ENCODE measurements at places on chromosomes 3 and 15.

DNA sequence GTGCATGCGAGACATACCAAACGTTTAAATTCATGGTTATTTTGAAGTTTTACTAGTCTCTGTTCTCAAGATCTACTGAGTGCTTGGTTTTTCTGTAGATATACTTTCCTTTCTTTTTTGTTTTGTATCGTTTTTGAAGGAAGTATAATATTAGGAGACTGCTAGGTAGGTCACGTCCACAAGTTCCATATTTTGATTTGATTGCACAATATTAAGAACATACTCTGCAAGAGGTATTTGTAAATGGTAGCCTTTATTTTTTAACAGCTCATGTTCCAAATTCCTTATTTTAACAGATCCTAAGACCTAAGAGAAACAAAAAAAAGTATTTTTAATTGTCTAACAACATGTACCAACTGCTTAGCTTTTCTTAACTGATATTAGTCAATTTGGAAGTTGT is 156.7 kb downstream of the SERPINI1 start:
- no peak for DNase-seq

GRCh38 chr3:151726016-151726415 is 7.7 kb upstream of the AADACL2 start:
- no peak for DNase-seq

- DNase-seq = no peak
These were observed 7.5 kb downstream of the TMEM40 start for GRCh38 chr3:12751571-12751970.

GRCh38 chr3:45607790-45608189 is 13.2 kb downstream of the LIMD1 start:
- no peak for DNase-seq

- no peak for DNase-seq
These were observed 503.9 kb upstream of the NR2F2 start for GRCh38 chr15:95826412-95827195.

DNA sequence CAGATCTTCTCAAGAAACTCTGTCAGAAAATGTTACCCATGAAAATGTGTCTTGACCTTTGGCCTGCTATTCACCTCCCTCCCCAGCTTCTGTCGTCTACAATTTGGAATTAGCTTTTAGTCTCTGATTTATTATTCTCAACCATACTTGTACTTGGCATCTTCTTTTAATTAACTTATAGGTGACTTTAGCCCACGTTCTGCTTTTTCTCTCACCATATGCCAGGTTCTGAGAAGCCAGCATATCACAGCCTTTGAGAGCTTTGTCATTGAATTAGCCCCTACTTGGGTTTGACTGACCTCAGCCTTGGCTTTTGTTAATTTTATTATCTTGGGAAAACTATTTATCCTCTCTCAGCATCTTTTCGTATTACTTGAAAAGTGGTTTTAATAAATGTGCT is 355.9 kb downstream of the OXSM start:
- DNase-seq = no peak

DNA sequence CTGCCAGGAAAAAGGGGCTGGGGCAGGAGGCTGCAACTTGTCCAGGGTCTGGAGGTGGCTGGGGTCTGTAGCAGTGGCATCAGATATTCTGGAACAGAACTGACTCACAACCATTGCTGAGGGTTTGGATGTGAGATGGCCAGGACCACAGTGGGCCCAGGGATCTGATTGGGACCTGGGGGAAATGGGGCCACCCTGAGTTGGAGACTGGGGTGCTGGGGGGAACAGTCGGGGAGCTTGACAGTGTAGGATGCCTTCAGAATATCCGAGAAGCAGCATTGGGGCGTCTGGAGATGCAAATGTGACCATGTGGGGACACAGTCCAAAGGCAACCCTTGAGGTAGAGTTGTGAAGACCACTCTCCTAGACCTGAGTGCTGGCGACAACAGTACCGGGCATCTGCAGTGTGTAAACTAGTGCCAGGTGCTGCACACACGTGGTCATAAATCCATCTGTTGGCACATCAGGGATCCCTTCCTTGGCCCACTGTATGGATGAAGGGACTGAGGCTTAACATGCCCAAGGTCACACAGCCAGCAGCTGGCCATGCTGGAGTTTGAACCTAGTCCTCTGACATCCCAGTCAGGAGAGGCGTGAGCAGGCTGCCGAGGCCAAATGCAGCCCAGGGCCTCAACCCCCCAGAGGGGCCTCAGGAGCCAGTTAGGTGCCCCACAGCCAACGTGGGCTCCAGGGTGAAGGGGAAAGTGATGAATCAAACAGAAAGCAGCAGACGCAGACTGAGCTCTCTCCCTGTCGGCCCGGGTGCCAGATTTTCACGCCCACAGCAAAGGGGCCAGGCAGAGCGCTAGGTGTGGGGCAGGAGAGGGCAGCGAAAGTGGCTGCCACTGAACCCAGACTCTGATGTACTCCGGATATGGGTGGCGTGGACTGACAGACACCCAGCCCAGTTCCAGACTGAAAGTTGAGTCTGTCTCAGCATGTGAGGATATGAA is 18.8 kb downstream of the HEMK1 start:
- peak; percentile 60 for DNase-seq

DNA sequence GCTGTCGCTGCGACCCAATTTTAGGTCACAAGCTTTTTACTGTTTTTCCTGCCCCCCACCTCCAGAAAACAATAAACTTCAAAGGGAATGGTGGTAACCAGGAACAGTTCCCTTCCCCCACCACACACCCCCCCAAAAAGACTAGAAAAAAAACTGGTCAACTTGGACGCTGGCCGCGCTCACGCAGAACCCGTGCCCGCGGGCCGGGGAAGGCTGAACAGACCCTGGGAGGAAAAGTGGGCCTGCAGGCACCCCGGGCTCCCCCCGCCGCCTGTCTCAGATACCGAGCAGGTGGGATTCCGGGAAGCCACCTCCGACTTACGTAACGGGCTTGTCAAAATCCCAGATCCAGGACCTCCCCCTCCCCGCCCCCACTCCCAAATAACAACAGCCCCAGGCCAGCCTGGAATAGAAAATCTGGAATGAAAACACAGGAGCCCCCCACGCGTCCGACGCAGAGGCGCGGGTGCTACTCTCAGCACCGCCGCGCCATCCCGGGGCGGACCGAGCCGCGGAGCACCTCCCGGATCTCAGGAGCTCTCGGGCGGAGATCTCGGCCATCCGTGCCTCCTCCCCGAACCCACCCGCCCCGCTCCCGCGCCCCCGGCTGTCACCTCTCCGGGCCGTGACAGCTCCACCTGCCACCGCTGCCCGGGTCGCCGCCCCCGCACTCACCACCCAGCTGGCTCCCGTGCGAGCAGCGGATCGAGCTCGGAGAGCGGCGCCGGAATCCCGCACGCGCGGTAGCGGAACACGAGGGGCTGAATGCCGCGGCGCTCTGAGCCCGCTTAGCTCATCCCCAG is 557 bp downstream of the DENND4A start:
- DNase-seq = peak; percentile 61

GRCh38 chr3:156290924-156291271 is 170.5 kb downstream of the KCNAB1 start:
- no peak for DNase-seq

GRCh38 chr3:72344236-72344635 is 504.0 kb downstream of the SHQ1 start:
- no peak for DNase-seq

DNA sequence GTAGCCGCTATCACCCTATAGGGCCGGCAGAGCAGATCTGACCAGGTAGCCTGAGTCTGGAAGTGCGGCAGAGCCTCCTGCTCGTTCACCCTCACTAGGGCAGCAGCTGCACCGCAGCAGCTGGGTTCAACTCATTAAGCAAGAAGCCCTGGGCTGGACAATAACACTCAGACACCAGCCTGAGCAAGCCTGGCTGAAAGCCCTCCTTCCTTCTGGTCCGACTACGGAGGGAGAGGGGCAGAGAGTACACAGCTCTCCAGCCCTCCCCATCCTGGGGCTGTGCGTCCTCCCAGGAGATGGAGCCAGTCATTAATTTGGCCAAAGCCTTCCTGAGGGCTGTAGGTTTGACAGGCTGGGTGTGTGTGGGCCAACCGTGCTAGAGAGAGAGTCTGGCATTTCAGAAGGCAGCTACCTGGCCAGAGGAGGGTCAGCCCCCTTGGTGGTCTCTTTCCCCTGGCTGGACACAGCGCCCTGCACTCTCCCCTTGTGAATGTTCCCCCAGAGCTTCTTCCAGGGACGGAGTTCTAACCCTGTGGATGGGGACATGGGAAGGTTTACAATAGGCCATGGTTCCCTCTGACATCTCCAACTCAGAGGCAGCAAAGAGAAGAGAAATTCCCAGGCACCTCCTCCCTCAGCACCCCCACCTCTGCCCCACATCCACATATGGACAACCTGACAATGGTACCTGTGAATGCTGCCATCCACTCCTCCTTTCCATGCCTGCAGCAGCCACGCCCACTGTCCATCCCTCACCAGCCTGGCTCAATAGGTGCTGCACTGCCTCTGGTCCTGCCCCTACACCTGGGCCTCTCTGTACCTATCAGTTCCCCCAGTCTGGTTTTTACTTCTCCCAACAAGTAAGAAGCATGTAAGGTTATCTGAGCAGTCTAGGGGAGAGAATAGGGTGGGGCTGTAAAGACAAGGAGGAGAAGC is 6.5 kb downstream of the CHRNB4 start:
- no peak for DNase-seq

DNA sequence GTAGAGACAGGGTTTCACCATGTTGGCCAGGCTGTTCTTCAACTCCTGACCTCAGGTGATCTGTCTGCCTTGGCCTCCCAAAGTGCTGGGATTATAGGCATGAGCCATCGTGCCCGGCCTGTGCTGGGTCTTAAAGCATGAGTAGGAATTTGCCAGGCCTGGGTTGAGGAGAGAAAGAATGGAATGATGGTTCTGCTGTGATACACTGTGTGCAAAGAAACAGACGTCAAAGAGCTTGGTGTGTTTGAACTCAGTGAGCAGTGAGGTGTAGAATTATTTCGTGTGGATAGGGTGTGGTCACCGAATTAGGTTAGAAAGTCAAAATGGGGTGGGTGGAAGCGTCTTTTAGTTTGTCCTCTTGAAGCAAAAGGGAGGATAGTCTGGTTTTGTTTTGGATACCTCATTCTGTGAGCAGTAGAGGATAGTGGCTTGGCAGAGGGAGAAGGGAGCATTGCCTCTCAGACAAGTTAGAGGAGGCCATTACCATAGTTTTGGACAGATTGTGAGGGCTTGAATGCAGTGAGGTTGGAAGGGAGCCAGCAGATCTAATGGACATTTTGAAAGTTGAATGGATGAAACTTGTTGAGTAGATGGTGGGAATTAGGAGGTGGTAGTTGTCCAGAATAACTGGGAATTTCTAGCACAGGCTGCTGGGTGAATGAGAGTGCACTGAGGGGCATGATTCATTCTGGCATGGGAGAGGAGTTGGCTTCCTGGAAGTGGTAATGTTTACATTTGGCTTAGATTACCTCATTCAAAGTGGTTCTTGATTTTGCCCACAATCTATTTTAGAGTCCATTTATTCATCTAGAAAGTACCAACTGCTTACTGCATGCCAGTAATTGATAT is 27.2 kb downstream of the AKAP13 start:
- no peak for DNase-seq

GRCh38 chr3:27675287-27675686 is 46.8 kb downstream of the EOMES start:
- no peak for DNase-seq

DNA sequence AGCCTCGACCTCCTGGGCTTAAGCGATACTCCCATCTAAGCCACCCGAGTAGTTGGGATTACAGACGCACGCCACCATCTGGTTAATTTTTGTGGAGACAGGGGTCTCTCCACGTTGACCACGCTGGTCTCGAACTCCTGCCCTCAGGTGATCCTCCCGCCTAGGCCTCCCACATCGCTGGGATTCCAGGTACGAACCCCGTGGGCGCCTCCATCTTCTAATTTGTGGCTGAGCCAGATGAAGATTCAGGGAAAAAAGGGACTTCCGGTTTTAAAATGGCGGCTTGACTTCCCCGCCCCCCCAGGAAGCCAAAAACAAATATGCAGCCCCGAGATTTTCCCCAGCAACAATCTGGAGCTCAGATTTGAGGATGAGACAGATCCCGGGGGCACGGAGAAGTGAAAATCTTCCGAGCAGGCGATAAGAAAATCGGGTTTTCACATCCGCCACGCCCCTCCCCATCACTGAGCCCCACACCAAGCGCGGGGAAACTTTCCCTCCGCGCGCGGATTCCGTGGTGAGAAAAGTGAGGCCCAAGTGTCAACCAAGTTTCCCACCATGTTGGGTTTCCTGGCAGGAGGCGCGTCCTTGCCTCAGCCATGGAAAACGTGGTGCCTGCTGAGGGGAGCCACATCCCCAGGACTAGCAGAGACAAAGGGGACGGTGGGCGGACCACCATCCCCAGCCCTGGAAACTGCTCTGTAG is 15.4 kb downstream of the CHST14 start:
- no peak for DNase-seq

- DNase-seq = no peak
These were observed 178.7 kb upstream of the NSMCE3 start for GRCh38 chr15:29448320-29448719.

GRCh38 chr3:15755181-15755580 is 42.6 kb downstream of the ANKRD28 start:
- no peak for DNase-seq

All from CD8-positive, alpha-beta memory T cell (primary cell).